Kidney (tissue), 22 donors: ENCODE measurements at places on chromosomes 2 and 18. TPM values are rescaled to one million over a fixed set of nuclear protein-coding genes. Genes with fewer than 3 reads are reported as not detected.

The OBSL1 gene
- 123 TPM for total RNA-seq

The MRPL19 gene
- total RNA-seq: 55.6 TPM

The RAB27B gene
- total RNA-seq: 4.1 TPM

The ARHGAP15 gene
- total RNA-seq: 23.1 TPM

The DNAH7 gene
- total RNA-seq: 15.7 TPM

The SPOPL gene
- 23.1 TPM for total RNA-seq

The TSPYL6 gene
- not detected for total RNA-seq

DNA sequence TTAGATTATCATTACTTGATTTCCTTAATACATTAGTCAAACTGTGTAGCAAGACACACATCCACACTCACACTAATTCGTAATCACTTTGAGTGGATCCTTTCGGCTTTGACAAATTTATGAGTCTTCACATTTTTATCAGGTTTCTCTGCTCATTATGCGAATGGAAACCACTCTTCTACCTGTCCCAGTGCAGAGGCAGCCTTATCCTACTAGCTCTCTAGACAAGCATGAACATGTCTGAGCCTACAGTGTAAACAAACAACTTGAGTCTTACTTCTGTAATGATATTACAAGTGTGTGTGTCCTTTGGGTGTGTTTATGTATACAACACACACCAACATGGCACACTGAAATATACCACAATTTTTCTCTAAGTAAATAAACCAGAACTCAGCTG lies 361.9 kb upstream of the CHST9 start:
- no peak for DNase-seq
- H3K27me3 ChIP-seq: no peaks in the 10 kb centered on the region
- H3K4me3 ChIP-seq: no peak overlapping the region

DNA sequence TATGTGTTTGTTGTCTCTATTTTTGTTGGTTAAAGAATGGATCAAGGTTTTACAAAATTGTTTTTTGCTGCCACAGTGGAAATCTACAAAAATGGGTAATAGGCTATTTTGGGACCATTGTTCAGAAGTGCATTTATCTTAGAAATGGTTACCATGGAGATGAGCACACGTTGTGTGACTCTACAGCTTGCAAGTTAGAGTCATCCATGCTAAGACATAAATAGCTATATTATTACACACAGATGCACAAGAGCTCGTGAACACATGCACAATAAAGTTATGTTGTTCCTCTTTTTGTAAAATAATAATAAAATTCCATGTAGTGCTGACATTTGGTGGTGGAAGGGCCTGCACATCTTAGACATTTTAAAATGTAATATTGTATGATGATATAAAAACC lies 15.5 kb upstream of the DUSP19 start:
- DNase-seq: no peak
- no peak overlapping the region for H3K4me3 ChIP-seq
- H3K27me3 ChIP-seq: no peaks in the 10 kb centered on the region
- no peak overlapping the region for H3K27ac ChIP-seq
- H3K36me3 ChIP-seq: no peaks in the 10 kb centered on the region
- H3K4me1 ChIP-seq: no peaks in the 10 kb centered on the region

GRCh38 chr18:45166836-45167551 lies 448.3 kb upstream of the SLC14A2 start:
- H3K27ac ChIP-seq: no peak overlapping the region
- no peak for DNase-seq
- H3K4me3 ChIP-seq: no peak overlapping the region
- no peaks in the 10 kb centered on the region for H3K27me3 ChIP-seq

DNA sequence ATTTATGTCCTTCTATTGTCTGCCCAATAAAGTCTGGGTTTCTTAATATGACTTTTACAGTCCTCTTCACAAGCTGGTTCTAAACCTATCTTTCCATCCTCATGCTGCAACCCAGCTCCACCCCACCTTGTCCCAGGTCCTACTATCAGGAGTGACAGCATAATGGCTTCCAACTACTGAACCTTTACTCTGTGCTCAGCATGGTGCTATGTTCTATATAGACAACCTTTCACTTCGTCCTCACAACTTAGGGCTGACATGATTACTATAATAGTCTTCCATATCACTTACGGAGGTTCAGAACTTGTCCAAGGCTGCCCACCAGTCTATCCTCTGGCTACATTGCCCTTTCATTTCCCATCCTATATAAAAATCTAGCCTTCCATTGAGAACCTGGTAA lies 256.8 kb downstream of the ALK start:
- no peaks in the 10 kb centered on the region for H3K27me3 ChIP-seq
- H3K36me3 ChIP-seq: no peaks in the 10 kb centered on the region
- H3K4me3 ChIP-seq: no peak overlapping the region
- no peaks in the 10 kb centered on the region for H3K4me1 ChIP-seq
- DNase-seq: no peak

DNA sequence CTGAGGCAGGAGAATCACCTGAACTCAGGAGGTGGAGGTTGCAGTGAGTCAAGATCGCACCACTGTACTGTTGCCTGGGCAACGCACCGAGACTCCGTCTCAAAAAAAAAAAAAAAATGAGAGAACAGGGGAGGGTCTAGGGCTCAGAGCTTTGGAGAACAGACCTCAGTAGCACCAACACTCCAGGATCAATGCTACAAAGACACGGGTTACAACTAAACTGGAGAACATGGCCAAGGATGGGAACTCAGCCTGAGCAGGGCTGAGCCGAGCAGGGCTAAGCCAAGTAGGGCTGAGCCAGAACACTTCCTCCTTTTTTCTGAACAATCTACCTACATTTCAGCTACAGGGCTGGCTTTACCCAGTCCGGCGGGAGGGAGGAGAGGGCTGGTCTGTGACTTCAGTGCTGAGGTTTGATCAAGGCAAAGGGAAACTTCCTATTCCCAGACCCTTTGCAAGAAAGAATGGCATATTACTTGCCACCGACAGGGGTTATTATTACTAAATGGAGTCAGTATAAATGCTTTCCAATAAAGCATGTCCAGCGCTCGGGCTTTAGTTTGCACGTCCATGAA lies 2.9 kb upstream of the CASP8 start:
- no peak for DNase-seq
- H3K27ac ChIP-seq: peak overlapping the region; percentile 84
- H3K4me1 ChIP-seq: no peaks in the 10 kb centered on the region
- no peaks in the 10 kb centered on the region for H3K36me3 ChIP-seq

DNA sequence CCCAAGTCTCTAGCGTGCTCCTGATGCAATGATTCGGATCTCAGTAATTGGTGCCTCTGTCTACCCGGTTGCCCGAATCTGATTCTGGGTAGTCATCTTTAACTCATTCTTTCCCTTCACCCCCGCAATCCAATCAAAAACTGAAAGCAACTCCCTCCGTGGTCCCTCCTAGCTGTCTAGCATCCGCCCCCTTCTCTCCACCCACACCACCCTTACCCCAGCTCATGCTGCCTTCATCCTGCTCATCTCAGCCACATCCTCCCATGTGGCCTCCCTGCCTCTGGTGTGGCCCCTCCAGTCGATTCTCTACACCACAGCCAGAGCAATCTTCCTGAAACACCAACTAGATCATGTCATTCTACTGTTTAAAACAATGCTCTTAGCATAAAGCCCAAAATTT lies 62.3 kb downstream of the TTC32 start:
- peak; percentile 5 for DNase-seq
- H3K36me3 ChIP-seq: no peaks in the 10 kb centered on the region
- H3K4me3 ChIP-seq: no peak overlapping the region
- H3K4me1 ChIP-seq: no peaks in the 10 kb centered on the region
- no peaks in the 10 kb centered on the region for H3K27me3 ChIP-seq

- DNase-seq: no peak
- H3K27me3 ChIP-seq: no peaks in the 10 kb centered on the region
- no peaks in the 10 kb centered on the region for H3K4me1 ChIP-seq
- H3K36me3 ChIP-seq: no peaks in the 10 kb centered on the region
- no peak overlapping the region for H3K27ac ChIP-seq
These were observed 28.5 kb upstream of the NAPG start for GRCh38 chr18:10497206-10497749.

DNA sequence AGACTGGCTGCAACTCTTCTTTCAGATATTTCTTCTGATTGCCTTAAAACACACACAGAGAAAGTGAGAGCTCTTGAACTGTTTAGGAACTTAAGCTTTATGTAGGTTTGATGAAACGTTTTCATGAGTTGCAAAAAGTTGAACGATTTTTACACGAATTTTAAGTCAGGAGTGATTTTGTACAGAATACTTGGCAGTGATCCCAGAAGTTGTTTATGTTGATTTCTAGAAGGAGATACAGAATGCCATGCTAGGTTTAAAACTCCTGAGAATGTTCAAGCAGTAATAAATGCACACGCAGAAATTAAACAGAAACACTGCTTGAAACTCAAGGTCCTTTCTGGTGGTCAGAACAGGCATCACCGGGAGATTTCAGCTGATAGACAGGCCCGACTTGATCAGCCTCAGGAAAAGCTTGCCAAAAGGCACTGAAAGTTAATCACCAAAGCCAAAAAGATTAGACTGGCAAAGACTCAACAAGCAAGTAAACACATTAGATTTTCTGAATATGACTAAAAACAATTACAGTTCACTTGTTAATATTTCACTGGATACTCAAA lies 123.1 kb downstream of the SOCS6 start:
- H3K4me1 ChIP-seq: no peaks in the 10 kb centered on the region
- H3K27ac ChIP-seq: no peak overlapping the region
- DNase-seq: no peak
- no peak overlapping the region for H3K4me3 ChIP-seq

DNA sequence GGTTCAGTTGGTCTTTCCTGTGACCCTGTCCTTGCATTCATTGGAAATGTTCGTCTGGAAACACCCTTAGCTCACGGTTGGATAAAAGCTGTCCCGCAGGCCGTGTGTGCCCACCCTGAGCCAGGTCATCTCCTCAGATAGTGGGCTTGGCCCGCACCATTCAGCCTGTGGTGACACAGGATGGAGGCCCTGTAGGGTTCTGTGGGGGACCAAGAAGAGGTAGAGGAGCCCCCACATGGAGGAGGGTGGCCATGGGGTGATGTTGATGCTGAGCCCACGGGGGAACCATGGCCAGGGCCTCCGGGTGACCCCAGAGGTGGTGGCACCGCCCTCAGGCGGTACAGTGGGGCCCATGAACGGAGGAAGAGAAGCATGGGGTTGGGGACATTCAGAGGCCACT lies 62.7 kb downstream of the ASAP2 start:
- H3K36me3 ChIP-seq: no peaks in the 10 kb centered on the region
- peaks cover 14% of the 10 kb centered on the region for H3K4me1 ChIP-seq
- no peak for DNase-seq
- no peak overlapping the region for H3K27ac ChIP-seq
- H3K4me3 ChIP-seq: no peak overlapping the region

DNA sequence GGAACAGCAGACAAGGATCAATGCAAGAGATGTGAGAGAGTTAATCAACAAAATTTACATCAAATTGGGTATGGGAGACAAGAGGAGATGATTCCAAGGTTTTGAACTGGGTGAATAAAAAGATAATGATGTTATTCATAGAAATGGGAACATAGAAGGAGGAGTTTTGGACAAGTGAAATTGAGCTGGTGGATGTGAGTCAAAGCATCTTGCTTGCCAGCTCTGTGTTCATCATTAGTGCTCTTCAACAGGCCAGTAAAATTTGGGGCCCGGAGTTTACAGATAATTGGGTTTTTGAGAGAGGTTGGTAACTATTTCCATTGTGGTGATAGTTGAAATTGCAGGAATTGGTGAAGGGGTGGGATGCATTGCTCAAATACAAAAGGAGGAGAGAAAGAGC lies 69.9 kb upstream of the CAVIN2 start:
- H3K27ac ChIP-seq: no peak overlapping the region
- DNase-seq: no peak
- H3K4me1 ChIP-seq: no peaks in the 10 kb centered on the region
- H3K27me3 ChIP-seq: no peaks in the 10 kb centered on the region
- H3K36me3 ChIP-seq: no peaks in the 10 kb centered on the region

DNA sequence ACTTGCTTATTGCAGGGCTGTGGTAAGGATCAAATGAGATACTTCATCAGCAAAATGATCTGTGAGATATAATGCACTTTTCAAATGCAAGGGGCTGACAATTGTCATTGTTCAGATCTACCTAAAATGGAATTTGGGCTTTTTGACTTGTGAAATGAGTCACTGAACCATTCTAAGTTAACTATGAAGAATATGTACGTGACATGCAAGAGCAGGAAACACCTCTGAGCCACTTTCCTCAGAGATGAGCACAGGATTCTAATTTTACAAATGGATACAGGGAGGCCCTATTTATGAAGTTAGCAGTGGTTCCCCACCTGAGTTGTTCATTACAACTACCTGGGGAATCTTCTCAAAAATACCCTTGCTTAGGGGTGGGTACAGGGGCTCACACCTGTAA lies 26.7 kb downstream of the CTLA4 start:
- no peaks in the 10 kb centered on the region for H3K4me1 ChIP-seq
- H3K27me3 ChIP-seq: no peaks in the 10 kb centered on the region
- DNase-seq: no peak
- H3K4me3 ChIP-seq: no peak overlapping the region
- H3K27ac ChIP-seq: no peak overlapping the region

DNA sequence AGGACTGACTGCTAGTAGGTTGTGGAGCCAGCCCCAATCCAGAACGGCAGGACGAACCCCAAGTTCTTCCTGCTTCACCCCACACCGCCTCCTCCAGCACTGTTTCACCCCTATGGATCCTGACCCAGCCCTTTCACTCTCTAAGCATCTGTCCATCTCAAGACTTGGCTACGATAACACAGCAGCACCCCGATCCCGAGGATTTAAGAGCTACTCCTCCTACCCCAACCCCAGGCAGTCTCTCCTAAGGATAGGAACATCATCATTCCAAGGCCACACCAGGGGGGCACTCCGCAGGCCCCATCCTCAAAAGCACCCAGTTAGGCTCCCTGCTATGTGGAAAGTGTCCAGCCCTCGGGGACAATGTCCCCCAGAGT lies 645 bp downstream of the KCTD18 start:
- peaks cover 8% of the 10 kb centered on the region for H3K4me1 ChIP-seq
- no peaks in the 10 kb centered on the region for H3K27me3 ChIP-seq

GRCh38 chr18:8513249-8513648 lies 96.0 kb upstream of the RAB12 start:
- no peaks in the 10 kb centered on the region for H3K4me1 ChIP-seq
- no peaks in the 10 kb centered on the region for H3K27me3 ChIP-seq
- no peak for DNase-seq
- no peak overlapping the region for H3K4me3 ChIP-seq
- H3K27ac ChIP-seq: no peak overlapping the region

GRCh38 chr2:35374845-35375244 lies 980.7 kb upstream of the CRIM1 start:
- no peaks in the 10 kb centered on the region for H3K4me1 ChIP-seq
- H3K36me3 ChIP-seq: no peaks in the 10 kb centered on the region
- no peak for DNase-seq
- no peak overlapping the region for H3K27ac ChIP-seq
- no peaks in the 10 kb centered on the region for H3K27me3 ChIP-seq

DNA sequence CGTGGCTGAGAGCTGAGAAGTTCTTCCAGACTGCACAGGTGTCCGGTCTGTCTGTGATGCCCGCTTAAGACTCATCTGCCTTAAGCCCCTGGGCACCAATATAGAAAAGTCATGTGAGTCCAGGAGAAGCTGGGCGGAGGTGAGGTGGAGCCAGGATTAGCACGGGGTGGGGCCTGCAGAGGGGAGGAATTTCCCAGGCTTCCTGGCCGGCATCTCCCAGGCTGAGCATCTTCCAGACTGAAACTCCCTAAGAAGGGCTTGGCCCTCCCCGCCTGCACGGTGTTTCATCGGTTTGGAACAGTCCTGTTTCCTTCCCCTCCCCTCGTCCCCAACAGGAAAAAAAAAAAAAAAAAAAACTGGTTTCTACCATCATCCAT lies 270.3 kb downstream of the ATAD2B start:
- no peak for DNase-seq
- no peak overlapping the region for H3K4me3 ChIP-seq
- H3K27ac ChIP-seq: no peak overlapping the region
- no peaks in the 10 kb centered on the region for H3K36me3 ChIP-seq
- H3K27me3 ChIP-seq: no peaks in the 10 kb centered on the region
- H3K4me1 ChIP-seq: peaks cover 4% of the 10 kb centered on the region
